ENCODE measurements at places on chromosomes 6 and 20.

DNA sequence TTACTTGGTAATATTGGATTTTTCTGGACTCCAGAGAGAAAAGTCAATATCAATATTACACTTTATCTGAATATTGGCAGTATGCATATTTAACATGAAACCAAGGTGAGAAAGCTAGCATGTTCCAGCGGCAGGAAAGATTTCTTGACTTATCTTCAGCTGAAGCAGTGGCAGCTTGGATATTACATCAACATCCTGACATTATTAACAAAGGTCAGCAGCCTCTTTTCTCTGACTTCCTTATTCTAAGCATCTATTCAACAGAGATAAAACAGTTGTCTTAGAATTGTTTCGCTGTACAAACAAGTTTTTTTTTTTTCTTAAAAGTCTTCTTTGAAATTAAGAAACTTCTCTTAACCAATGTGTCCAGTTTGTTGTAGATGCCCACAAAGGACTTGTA, 11.8 kb downstream of the DCBLD1 start:
- no peak for DNase-seq

DNA sequence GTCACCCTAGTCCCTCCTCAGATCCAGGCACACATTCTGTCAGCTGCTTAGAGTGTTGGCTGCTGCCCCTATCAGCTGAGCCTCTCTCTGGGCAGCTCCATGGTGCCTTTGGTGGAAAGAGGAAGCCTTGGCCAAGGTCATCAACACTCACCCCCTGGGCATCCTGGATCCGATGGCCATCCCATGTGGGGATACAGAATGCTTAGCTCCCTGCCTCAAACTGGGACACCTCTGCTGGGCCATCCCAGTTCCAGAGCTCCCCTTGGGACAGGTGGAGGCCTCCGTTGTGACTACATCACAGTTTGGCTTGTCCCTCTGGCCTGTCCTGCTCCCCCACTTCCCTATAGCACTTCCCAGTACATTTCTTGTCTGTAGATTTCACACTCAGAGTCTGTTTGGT, 45.6 kb downstream of the TOX2 start:
- DNase-seq: no peak

DNA sequence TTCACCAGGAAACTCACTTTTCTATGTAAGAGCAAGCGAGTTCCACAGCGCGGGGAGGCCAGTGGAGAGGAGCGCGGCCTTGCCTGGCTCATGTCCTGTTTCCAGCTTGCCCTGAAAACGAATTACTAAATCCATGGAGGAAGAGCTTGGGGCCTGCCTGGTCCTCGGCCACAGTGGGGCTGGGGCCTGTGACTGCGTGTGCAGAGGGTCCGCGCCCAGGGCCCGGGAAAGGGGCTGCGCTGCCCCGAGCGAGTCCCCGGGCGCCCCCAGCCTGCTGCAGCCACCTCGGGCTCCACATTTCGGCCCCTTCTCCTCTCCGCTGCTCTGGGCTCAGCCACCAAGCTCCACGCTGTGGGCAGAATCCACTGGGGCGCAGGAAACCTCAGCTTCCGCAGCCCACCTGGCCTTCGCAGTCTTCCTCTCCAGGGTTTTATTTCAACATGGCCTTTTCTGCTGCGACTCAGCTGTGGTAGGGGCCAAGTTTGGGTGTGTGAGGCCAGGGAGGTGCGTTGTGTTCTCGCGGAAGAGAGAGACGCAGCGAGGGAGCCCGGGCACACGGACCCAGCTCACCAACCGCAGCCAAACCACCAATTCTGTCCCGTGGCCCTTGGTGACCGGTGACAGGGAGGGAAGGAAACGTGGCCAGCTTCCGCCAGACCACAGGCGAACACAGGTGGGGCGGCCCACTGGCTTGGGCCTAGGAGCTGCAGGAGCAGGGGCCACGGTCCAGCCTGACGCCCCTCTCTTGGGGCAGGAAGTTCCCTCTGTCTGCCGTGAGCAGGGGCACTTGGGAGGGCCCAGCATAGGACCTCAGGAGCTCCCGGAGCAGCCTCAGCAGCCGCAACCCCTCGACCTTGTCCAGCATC, 211.4 kb downstream of the ERMARD start:
- no peak for DNase-seq

DNA sequence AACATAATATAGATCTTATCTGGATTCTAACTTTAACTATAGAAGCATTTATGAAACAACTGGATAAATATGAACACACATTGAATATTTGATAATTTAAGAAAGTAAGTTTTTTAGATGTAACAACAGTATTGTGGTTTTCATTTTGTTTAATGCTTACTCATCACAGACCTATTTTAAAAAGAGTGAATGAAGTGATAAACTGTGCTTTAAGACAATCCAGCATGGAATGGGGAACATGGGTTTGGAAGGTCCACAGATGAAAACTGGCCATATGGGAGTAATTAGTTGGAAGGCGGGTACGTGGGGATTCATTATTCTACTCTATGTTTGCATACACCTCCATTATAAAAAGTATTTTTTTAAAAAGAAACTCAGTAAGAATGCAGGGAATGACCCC, 21.2 kb downstream of the EPB41L2 start:
- peak; percentile 41 for DNase-seq

DNA sequence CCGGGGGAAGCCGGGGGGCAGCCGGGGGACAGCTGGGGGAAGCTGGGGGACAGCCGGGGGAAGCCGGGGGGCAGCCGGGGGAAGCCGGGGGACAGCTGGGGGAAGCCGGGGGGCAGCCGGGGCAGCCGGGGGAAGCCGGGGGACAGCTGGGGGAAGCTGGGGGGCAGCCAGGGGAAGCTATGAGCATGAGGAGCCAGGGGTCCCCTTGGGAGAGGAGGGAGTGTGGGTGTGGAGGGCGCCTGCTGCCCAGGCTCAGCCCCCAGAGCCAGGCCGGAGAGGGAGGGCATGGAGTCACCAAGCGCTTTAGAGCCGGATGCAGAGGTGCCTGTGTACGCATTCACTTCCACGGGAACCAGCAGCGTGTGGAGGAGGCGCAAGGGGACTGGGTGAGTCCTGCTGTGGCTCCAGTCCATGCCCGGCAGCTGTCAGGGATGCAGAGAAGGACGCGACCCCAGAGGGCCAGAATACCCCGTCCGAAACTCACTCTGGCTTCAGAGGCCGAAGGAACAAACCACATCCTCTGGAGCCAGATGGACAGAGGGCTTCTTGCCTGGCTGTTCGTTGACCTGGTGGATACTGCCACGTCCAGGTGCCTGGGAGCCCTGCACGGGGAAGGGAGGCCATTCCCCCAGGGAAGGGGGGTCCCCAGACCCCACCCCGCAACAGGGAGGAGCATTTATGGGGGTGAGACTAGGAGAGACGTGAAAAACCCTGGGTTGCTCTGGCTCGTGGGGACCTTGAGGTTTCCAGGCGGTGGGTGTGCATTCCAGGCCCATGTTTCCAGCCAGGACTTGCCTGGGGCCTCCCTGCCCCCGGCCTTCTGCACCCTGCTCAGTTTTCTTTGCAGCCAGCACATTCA, 26.5 kb upstream of the DACT2 start:
- DNase-seq: no peak

DNA sequence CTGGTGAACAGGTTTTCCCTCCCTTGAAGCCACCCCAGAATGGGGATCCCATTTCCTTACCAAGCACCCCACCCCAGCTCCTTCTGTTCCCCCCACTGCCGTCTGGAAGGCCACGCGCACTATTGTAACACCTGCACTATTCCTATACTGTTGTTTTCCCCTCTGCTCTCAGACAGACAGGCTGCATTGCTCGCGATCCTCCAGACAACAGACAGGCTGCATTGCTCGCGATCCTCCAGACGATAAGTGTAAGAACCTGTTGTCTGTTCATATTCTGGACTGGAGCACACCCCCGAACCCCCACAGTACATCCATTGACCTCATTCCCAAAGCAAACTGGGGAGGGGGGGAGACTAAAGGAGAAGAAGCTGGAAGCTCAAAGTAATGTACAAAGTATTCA, 72.7 kb downstream of the LY86 start:
- no peak for DNase-seq

GRCh38 chr6:24925661-24926060, 10.1 kb downstream of the RIPOR2 start:
- DNase-seq: no peak
